Activated T-cell treated with anti-CD3 and anti-CD28 coated beads, Interleukin-2, amount 50 U/mL, for 1 hour (primary cell): ENCODE measurements at places on chromosomes 2 and 18.

- DNase-seq: no peak
These were observed 13.4 kb downstream of the IL18RAP start for GRCh38 chr2:102436323-102436722.

- no peak for DNase-seq
These were observed 13.4 kb downstream of the PARD6G start for GRCh38 chr18:80233899-80234298.

DNA sequence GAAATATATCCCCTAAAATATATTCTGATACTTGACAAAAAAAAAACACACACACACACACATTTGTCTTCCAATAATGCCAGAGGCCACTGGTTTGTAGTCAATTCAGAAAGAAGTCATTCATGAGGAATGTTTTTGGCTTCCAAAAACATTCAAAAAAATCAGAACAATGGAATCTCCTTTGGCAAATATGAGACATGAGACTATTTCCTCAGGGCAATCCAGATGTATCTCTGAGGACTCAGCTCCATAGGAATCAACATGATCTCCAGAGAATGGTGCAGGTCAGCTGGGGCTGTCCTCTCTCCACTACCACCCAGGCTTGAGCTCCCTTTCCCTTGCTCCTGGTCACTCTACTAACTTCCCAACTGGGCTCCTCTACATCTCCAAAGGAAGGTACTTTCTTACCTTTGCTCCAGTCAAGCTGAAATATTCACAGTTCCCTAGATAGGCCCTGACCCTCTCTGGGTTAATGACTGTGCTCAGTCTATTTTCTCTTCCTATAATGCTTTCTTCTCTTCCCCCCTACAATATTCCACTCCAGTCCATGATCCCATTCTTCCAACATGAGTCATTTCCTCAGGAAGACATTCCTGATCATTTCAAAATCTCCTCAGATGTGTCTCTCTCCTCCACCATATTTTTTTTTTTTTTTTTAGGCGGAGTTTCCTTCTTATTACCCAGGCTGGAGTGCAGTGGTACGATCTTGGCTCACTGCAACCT lies 145.3 kb downstream of the C1D start:
- DNase-seq: no peak

- DNase-seq: no peak
These were observed 1080.0 kb downstream of the DSC3 start for GRCh38 chr18:29962579-29962978.

DNA sequence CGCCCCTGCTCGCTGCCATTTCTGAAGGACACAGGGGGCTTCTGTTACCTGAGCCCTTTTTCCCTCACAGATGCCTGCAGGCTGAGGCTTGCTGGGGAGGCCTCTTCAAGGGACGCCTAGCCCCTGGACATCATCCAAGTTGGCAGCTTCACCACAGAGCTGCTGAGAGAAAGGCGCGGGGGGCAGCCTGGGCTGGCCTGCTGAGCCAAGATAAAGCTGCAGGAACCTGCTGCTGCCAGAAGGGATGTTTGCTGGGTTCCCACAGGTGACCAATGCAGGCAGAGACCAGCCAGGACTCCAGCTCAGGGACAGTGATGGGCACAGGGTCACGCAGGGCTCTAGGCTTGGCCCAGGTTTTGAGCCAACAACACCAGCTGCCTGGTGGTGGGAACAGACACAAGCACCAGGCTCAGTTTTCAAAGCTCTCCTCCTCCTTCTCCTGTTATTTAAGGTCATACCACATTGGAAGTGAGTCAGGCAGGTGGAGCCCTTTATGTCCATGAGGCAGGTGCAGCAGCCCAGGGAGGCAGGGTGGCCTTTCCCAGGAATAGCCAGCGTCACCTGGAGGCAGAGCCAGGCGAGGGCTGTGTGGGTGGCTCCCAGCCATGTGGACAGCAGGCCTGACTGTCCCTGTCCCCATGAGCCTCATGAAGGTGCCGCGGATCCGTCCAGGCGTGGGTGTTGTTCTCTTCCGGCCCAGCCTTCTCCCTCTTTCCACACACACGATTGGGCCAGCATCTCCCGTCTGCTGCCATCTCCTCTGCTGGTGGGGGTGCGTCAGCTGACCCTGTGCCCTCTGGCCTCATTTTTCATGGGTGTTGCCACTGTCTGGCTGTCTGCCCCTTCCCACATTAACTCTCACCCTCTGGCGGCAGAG lies 515.5 kb upstream of the MYT1L start:
- no peak for DNase-seq

- no peak for DNase-seq
These were observed 57.4 kb downstream of the KIDINS220 start for GRCh38 chr2:8779795-8780671.

GRCh38 chr18:24811950-24812681 lies 351.7 kb downstream of the HRH4 start:
- no peak for DNase-seq

- DNase-seq: no peak
These were observed 14.3 kb downstream of the EDAR start for GRCh38 chr2:108974674-108975073.

GRCh38 chr18:10457767-10458166 lies 3.3 kb downstream of the APCDD1 start:
- DNase-seq: no peak

DNA sequence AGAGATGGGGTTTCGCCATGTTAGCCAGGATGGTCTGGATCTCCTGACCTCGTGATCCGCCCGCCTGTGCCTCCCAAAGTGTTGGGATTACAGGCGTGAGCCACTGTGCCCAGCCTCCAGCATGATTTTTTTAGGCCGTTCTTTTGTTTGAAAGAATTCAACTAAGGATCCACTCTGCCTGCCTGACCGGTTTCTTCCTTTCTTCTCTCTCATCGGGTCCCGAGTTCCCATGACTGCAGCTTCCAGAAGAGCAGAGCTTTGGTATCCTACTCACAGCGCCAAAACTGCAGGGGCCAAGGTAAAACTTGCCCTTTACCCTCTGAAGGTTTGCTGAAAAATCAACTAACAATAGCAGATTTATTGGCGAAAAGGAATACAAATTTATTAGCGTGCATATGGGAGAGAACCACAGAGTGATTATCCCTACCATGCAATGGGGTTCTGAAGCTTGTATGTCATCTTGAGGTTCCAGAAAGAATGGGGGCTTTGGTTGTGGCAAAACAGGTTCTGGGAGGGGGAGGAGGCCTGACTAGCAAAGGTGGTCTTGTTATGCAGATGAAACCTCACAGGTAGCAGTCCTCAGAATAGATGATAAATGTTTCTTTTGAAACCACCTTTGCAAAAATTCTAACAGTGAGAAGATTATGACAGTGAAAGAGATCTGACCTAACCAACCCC lies 87.0 kb upstream of the MSH6 start:
- no peak for DNase-seq

DNA sequence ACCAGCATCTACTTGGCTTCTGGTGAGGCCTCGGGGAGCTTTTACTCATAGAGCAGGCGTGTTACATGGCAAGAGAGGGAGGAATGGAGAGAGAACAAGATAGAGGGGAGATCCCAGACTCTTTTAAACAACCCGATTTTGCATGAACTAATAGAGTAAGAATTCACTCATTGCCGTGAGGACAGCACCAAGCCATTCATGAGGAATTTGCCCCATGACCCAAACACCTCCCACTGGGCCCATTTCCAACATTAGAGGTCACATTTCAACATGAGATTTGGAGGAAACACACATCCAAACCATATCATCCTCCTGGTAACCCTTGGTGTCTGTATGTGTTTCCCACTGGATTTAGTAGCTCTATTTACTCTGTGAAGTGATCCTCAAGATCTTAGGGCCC lies 249.9 kb upstream of the SP5 start:
- DNase-seq: no peak
